A549 treated with GW870086 at 1 μM for 4 hours (cell line): ENCODE measurements at places on chromosomes 5 and 9. TPM values are rescaled to one million over a fixed set of nuclear protein-coding genes. Genes with fewer than 3 reads are reported as not detected.

Gene MLANA
- not detected in 5 replicates for total RNA-seq

Gene NTMT1
- 86.8 to 107 TPM (median 95.0 TPM) in 5 replicates for total RNA-seq

Gene NOL8
- 29.5 to 31.0 TPM (median 30.0 TPM) in 5 replicates for total RNA-seq

Gene EQTN
- not detected in 5 replicates for total RNA-seq

Gene HSPA9
- 322 to 349 TPM (median 328 TPM) in 5 replicates for total RNA-seq

Gene PDCD1LG2
- total RNA-seq, result 0.13 to 0.25 TPM (median 0.15 TPM) in 5 replicates

Gene C5orf58
- total RNA-seq, result not detected in 5 replicates

Gene DAB2
- total RNA-seq, result 6.9 to 9.2 TPM (median 8.5 TPM) in 5 replicates

Gene PCDHAC2
- total RNA-seq, result 4.0 to 5.0 TPM (median 4.4 TPM) in 5 replicates

Gene GCNT4
- total RNA-seq, result 0.29 to 0.37 TPM (median 0.31 TPM) in 5 replicates

Gene DPH7
- 26.2 to 32.2 TPM (median 30.1 TPM) in 5 replicates for total RNA-seq

Gene BTNL3
- total RNA-seq, result not detected in 5 replicates

Gene CBY3
- not detected in 5 replicates for total RNA-seq

Gene PCDHB14
- 0.02 to 0.13 TPM (median 0.07 TPM) in 5 replicates for total RNA-seq

Gene TMED7
- total RNA-seq, result 45.3 to 61.3 TPM (median 56.7 TPM) in 5 replicates

Gene ARAP3
- total RNA-seq, result 3.3 to 4.8 TPM (median 4.2 TPM) in 5 replicates

Gene F2RL2
- 3.4 to 3.7 TPM (median 3.5 TPM) in 5 replicates for total RNA-seq

Gene OTP
- total RNA-seq, result 0.06 to 0.13 TPM (median 0.09 TPM) in 4 of 5 replicates, not detected in the other
